Subcutaneous preadipocyte (primary cell): ENCODE measurements at places on chromosomes 3 and 15. TPM values are rescaled to one million over a fixed set of nuclear protein-coding genes. Genes with fewer than 3 reads are reported as not detected.

Gene CLEC3B
- 33.4 and 48.5 TPM in 2 replicates for total RNA-seq

Gene TYRO3
- 7.0 and 11.9 TPM in 2 replicates for total RNA-seq

Gene IQCF5
- not detected in 2 replicates for total RNA-seq

Gene VIPR1
- not detected in 2 replicates for total RNA-seq

Gene ACP3
- total RNA-seq: 7.3 and 47.5 TPM in 2 replicates

Gene EXD1
- not detected in 2 replicates for total RNA-seq

Gene BOC
- total RNA-seq: 2.2 and 12.9 TPM in 2 replicates

Gene ACTRT3
- total RNA-seq: 2.2 and 3.5 TPM in 2 replicates

Gene CLDND1
- total RNA-seq: 31.6 and 32.6 TPM in 2 replicates

Gene ELL3
- total RNA-seq: 0.37 and 0.78 TPM in 2 replicates

Gene ACOX2
- total RNA-seq: 13.1 and 28.7 TPM in 2 replicates

Gene TRAT1
- total RNA-seq: not detected in 2 replicates

Gene CHRD
- total RNA-seq: 0.20 and 1.8 TPM in 2 replicates

Gene BCL6
- 19.7 and 27.6 TPM in 2 replicates for total RNA-seq
